ENCODE measurements at places on chromosomes 2 and 18.

DNA sequence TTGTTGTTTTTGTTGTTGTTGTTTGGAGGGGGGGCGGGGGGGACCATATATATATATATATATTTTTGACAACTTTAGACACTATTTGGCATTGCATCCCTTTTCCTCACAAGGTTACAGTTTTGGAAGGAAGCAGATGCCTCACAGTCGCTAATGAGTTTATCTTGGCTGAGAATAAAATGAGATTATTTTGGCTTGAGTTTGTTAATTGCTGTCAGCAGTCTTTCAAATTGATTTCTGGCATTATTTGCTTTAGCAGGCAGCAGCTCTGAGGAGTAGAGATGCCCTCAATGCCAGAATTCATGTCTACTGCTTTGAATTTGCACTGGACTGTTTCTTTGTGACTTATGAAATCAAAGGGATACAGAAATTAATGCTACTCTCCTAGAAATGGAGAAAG, 595.2 kb upstream of the HNMT start:
- no peak for DNase-seq

- no peak for DNase-seq
Observed at GRCh38 chr2:98252038-98252773, 94.0 kb upstream of the CNGA3 start.

DNA sequence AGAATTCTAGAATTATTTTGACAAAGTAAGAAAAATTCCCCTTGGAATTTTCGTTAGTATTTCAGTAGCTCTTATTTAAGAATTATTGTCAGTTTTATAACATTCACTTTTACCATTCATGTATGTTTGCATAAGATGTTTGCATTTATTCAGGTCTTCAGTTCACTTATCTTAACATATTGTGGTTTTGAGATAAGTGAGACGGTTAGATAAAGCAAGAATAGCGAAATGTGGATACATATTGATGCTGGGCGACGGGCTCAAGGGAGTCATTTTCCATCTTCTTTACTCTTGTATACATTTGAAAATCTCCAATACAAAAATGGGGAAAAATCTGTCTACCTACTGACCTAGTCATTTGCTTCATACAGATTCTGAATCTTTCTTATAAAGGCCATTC, 156.7 kb upstream of the HDAC4 start:
- no peak for DNase-seq

DNA sequence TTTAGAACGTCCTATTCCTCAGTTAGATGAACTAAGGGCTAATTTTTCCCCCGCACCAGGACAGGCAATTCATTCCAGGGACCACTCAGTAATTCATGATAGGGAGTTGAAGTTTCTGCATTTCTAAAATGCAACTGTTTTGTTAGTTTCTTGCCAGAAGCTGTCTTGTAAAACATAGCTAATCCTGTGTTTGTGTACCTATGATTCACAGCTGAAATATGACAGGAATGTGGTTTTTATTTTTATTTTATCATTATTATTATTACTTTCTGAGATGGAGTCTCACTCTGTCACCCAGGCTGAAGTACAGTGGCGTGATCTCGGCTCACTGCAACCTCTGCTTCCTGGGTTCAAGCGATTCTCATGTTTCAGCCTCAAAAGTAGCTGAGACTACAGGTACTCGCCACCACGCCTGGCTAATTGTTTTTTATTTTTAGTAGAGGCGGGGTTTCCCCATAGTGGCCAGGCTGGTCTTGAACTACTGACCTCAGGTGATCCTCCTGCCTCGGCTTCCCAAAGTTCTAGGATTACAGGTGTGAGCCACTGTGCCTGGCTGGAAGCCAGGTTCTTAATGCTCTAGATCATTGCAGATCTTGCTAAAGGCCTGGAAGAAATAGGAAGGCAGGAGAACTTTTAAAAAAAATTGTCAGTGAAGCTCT, 154.8 kb upstream of the FHL2 start:
- DNase-seq: no peak

GRCh38 chr2:99238599-99238998, 16.9 kb downstream of the LYG2 start:
- DNase-seq: no peak

DNA sequence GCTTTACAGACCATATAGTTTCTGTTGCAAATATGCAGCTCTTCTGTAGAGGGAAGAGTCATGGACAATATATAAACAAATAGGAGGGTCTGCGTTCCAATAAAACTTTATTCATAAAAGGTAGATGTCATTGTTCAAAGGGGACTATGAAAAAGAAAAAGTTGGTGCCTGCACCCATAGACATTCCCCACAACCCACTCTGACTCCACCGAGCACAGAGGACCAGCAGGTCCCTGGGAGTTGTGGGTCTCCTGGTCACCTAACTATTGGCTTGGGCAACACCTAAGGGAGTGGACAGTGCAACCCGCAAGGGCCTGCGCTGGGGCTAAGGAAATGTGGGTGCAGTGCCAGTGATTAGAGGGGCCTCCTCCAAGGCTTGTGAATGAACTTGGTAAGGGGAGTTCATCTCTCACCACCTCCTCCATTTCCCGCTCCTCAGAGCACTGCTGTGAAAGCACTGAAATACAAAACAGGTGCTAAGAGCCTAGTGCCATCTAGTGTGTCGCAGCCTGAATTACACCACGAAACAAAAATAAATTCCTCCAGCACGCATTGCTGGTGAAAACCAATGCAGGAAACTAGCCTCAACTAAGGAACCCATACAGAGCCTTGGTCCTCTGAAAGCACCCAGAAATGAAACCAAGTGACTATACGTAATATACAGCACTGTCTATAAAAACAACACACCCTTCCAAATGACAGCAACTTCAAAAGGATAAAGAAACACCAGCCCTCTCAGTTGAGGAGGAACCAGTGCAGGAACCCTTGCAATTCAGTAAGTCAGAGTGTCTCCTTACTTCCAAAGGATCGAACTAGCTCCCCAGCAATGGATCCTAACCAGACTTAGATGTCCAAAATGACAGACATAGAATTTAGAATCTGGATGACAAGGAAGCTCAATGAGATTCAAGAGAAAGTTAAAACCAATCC, 166.6 kb downstream of the RNF144A start:
- DNase-seq: no peak

- DNase-seq: no peak
Observed at GRCh38 chr2:36951574-36951973, 14.8 kb downstream of the STRN start.

DNA sequence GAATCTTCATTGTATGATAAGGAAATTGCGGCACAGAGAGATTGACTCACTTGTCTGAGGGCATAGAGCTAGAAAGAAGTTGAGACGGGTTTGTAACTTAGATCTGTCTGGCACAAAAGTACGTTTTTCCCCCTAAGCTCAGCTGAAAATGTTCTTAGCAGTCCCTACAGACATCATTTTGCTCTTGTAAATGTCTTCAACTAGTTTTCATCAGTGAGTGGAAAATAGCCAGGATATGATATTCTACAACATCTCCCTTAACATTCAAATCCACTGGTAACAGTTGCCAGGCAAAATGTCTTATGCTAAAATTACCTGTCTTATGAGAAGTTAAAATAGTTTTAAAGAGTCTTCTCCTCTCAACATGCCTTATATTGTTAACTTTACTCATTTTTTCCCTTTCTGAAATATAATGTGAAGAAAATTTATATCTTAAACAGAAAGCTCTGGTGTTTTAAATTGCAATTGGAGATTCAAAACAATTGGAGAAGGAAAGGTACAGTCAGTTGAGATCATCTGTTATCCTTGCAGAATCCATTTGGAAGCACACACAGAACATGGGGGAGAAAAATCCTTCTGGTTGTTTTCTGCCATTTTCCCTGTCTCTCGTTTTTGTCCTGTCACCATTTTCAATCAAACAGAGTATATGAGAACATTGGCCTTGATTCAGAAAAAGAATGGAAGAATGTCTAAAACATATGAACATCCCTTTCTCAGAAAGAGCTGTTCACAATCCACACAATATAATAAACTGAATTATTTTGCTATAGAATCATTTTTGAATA, 255.0 kb downstream of the TRIB2 start:
- no peak for DNase-seq

- DNase-seq: no peak
Observed at GRCh38 chr2:46549166-46549844, 69.9 kb downstream of the TMEM247 start.

GRCh38 chr2:199309411-199309810, 148.3 kb downstream of the SATB2 start:
- DNase-seq: no peak

- no peak for DNase-seq
Observed at GRCh38 chr2:16645775-16646559, 19.7 kb downstream of the CYRIA start.

GRCh38 chr2:238700506-238701340, 147.2 kb upstream of the TWIST2 start:
- DNase-seq: no peak

- no peak for DNase-seq
Observed at GRCh38 chr2:85954192-85954589, 65.4 kb upstream of the ST3GAL5 start.

GRCh38 chr18:77065221-77065981, 67.2 kb downstream of the MBP start:
- no peak for DNase-seq

DNA sequence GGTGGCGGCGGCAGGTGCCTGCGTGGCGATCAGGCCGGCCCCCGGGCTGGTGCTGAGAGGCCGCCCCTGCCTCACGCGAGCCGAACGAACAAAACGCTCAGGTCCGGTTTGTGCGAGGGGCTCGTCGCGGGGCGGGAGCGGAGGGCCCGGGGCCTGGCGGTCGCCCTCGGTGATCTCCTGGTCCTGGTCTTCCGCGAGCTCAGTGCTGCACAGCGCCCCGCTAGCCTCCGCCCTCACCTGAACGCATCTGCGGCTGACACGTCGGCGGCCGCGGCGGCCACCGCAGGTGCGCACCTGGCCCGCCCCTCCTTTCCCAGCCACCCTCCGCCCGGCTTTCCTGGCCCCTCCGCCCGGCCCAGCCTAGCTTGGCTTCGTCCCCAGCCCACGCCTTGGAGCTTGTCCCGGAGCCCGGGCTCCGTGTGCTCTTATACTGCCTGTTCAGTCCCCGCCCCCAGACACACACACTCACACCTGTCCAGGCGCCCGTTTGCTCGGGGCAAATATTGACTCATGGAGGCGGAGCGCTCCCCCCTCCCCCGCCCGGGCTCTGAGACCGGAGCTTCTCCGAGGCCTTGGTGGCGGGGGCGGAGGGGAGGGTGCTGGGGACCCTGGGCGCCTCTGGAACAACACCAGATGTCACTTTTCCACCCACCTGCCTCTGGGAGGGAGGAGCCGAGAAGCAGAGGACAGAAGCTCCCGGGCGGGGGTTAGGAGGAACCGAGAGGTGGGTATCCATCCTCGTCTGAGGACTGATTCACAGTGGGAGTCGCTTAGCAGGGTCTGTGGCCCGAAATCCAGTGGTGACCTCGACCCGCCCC, 8.6 kb upstream of the CRYBA2 start:
- DNase-seq: peak; percentile 93

- no peak for DNase-seq
Observed at GRCh38 chr2:96530144-96530430, 6.5 kb upstream of the ARID5A start.

GRCh38 chr2:43212931-43213330, 13.5 kb downstream of the ZFP36L2 start:
- no peak for DNase-seq
